ENCODE measurements at places on chromosomes 7 and 10. TPM values are rescaled to one million over a fixed set of nuclear protein-coding genes. Genes with fewer than 3 reads are reported as not detected.

The IFIT1B gene
- not detected for total RNA-seq

The TMEM139 gene
- not detected for total RNA-seq

The GFRA1 gene
- 9.3 TPM for total RNA-seq

The DNAJC1 gene
- total RNA-seq = 53.5 TPM

DNA sequence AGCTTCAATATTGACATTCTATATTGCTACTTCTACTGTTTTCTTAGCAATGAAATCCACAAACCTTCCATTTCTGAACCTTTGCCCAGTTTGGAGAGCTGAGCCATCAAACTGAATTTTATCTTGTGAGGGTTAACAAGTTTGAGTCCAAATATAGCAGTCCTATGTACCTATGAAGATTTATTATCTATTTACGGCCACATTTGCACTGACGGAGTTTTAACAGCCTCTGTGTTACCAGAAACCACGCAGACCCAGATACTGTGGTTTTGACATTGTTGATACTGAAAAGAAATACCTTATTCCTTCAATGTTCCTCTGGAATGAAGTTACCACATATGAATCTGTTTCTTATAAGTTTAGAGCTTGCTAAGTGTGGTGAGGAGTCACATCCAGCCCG, 172.6 kb downstream of the FGFR2 start:
- DNase-seq = no peak

DNA sequence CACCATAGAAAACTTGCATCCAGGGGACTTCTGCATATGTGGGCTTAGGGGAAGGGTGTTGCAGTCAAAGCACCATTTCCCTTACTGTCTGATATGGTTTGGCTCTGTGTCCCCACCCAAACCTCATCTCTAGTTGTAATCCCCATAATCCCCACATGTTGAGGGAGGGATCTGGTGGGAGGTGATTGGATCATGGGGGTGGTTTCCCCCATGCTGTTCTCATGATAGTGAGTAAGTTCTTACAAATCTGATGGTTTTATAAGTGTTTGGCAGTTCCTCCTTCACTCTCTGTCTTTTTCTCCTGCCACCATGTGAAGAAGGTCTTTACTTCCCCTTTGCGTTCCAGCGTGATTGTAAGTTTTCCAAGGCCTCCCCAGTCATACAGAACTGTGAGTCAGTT, 177.4 kb downstream of the ADK start:
- no peak for DNase-seq

DNA sequence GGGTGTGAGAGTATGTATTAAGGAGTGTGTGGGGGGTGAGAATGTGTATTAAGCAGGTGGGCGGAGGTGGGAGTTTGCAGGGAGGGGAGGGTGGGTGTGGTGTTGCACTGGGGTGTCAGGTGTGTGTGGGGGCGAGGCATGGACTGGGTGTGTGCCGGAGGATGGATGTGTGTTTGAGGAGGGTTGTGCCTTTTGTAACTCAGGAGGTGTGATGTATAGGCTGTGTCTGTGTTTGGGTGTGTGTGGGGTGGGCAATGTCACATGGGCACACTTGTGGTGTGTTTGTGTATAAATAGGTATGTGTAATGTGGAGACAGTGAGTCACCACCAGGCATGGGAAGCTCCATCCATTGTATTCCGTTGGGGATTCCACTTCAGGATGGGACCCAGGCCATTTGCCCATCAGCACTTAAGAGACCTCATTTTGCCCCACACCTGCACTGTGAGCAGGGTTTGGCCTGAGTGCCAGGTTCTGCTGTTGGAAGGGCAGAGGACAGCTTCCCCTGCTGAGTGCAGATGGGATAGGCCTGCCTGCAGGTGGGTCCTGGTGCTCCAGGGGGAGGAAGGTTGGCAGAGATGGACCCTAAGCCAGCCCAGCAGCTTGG, 5.8 kb downstream of the UNC5B start:
- DNase-seq = peak; percentile 64

GRCh38 chr10:108629834-108630233, 1293.5 kb downstream of the XPNPEP1 start:
- DNase-seq = peak; percentile 38

DNA sequence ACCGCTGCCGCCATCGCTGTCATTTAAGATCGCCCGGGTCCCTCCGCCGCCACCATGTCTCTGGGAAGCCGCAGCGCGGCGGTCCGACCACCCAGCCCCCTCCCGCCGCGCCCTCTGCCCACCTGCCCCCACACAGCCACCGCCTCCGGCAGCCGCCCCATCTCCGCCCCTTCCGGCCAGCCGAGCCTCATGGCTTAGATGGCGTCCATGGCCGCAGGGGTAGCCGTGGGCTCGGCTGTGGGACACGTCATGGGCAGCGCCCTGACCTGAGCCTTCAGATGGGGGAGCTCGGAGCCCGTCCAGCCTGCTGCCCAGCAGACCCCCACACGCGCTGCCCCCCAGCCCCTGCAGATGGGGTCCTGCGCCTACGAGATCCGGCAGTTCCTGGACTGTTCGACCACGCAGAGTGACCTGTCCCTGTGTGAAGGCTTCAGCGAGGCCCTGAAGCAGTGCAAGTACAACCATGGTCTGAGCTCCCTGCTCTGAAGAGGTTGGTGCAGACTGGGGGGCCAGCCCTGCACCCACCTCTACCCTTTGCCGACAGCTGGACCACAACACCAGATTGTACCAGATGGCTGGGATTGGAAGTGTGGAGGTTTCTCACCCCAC, 38.0 kb upstream of the TARP start:
- no peak for DNase-seq

DNA sequence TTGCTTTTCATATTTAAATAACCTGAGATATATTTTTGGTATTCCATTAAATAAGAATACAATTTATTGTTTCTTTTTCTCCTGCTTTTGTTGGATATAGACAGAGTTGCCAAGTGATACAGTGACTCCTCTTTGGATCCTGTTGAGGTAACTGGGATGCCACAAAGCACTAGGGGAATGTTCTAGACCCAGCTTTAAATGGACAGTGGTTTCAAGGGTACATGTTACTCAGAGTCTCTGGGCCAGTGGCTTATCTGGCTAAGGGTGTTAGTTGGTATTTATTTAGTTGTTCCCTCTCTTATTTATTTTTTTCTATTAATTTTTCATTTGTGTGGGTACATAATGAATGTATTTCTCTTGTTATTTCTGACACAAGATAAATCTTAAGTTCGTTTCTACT, 9.1 kb downstream of the GBF1 start:
- no peak for DNase-seq

GRCh38 chr10:48390558-48390871, 84.0 kb downstream of the MAPK8 start:
- no peak for DNase-seq

DNA sequence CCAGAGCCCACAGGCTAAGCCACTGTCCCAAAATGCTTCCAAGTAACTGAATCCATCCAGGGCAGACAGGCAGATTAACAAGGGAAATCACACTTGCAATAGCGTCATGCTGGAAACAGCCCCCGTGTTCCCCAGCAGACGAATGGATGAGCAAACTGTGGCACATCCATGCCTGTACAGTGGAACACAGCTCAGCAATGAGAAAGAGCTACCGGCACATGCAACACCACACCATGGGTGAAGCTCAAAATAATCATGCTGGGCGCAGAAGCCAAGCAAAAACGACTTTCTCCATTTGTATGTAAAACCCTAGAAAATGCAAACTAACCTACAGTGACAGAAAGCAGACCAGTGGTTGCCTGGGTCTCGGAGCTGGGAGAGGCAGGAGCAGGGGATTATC, 153.1 kb downstream of the SLIT1 start:
- no peak for DNase-seq

- DNase-seq = no peak
These were observed 29.1 kb upstream of the LBX1 start for GRCh38 chr10:101258179-101258885.

GRCh38 chr10:129863201-129863663, 100.8 kb downstream of the EBF3 start:
- DNase-seq = no peak
